HCEC 1CT (cell line): ENCODE measurements at places on chromosomes 13 and 19.
A peak's percentile ranks its signal among the peaks of the same experiment; 100 is the strongest.

GRCh38 chr13:87798536-87798935 is 127.4 kb downstream of the SLITRK5 start:
- DNase-seq, result no peak

DNA sequence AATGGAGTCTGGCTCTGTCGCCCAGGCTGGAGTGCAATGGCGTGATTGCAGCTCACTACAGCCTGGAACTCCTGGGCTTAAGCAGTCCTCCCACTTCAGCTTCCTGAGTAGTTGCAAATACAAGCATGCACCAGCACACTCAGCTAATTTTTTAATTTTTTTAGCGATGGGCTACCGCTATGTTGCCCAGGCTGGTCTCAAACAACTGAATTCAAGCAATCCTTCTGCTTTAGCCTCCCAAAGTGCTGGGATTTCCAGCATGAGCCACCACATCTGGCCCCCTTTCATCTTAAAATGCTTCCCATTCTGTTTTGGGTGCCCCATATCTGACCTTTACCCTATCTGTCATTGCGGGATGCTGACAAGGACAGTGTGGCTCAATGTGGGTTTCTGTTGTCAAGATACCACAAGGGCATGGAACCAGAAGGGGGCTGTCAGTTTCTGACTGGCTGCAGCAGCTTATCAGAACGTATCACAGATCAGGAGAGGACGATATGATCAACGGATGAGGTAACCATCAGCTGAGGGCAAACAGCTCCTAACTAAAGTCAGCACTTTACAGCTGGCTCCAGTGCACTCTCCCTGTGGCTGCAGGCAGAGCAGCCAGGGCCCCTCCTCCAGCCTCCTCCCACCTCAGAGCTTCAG is 32.4 kb downstream of the GPR42 start:
- no peak for DNase-seq

DNA sequence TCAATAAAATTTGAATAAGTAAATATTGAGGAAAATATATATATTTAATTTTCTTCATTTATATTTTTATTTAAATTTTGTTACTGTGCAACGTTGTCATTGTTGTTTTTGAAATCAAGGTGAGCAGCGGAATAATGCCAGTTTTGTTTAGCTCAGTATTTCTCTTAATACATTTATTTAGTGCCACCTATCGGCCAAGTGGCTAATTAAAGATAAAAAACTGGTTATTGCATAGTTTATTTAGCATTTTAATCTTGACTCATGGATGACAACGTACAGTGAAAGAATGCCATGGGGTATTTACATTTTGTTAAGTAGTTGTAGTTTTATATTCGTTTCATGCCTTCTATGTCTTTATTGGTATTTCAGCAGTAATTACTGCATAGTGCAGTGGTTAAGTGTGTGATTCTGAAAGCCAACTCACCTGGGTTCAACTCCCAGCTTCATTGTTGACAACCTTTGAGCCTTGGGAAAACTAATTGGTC is 265.9 kb downstream of the MYO16 start:
- peak; percentile 64 for DNase-seq

- DNase-seq, result peak; percentile 51
Measured at GRCh38 chr13:20332361-20333096, 100.4 kb upstream of the GJB6 start.

DNA sequence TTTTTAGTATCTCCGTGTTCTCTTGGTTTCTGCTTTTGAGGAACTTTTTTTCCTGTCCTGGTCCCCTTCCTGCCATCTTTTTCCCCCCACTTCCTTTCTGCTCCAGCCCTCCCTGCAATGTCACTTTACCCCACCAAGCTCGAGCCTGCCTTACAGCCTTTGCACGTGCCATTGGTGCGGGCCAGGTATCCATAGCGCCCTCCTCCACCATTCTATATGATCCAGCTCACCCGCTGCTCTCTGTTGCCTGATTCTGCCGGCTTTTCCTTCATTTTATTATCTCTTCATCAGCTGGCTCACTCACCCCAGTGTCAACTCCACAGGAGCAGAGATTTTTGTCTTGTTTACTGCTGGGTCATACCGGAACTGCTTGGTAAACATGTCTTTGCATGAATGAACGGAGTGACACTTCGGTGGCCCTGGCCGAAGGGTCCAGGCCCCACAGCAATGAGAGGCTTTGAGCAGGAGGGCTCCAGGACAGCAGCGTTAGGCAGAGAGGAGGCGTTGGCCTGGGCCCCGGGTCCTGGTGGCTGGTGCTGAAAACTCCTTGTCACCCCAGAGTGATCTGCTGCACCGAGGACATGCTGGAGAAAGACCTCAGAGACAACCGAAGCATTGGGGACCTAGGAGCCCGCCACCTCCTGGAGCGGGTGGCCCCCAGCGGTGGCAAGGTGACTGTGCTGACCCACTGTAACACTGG is 1.2 kb downstream of the MRI1 start:
- no peak for DNase-seq

GRCh38 chr19:50190439-50190891 is 13.0 kb upstream of the MYH14 start:
- no peak for DNase-seq

- no peak for DNase-seq
Measured at GRCh38 chr13:94056362-94056990, 423.0 kb downstream of the DCT start.

DNA sequence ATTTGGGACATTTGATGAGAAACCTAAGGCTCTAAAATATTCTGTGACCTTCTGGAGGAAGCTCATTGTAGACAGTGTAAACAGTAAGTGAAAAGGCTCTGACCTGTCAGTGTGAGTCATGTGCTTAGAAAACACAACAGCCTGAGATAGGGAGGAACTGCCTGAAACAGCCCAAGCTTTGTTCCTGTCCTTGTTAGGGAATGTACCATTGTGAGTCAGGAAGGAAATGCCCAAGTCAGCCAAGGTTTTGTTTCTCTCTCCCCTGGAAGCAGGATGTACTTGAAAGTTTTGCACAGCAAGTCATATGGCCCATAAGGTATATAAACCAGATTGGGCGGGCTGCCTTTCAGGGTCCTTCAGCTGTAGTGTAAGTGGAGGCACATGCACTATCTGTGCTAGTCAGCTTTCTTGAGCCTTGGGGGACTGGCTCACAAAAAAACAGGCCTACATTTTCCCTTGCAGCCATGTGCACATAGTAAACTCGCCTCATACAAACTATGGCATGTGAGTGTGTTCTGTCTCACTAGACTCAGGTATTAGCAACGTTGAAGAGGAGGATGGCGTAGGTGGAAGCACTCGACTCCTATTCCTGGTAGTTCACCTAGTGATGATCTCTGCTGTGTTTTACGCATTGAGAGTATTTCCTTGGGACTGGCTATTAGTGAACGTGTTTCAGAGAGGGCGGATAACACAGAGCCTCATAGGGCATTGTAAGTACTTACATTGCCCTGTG is 141.2 kb upstream of the KLHL1 start:
- no peak for DNase-seq

- no peak for DNase-seq
Measured at GRCh38 chr13:44810061-44810840, 179.0 kb downstream of the NUFIP1 start.

DNA sequence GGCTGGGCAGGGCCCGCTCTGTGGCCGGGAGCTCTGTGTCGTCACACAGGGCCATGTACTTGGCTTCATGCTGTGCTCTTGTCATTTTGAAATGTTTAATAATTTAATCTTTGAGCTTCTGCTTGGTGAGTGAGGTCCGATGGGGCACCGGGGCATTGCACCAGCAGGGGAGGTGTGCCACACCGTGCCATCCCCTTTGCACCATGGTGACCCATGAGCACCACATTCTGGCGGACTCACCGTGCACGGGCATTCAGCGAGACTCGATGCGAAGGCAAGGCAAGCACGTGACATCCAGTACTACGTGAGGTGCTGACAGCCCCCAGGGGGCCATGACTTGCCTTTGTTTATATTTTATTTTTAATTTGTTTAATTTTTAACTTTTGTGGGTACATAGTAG is 204.3 kb downstream of the URI1 start:
- DNase-seq, result no peak

- DNase-seq, result no peak
Measured at GRCh38 chr19:16594131-16594586, 21.9 kb upstream of the SLC35E1 start.
